ENCODE measurements at places on chromosomes 1 and 21. TPM values are rescaled to one million over a fixed set of nuclear protein-coding genes. Genes with fewer than 3 reads are reported as not detected.
A peak's percentile ranks its signal among the peaks of the same experiment; 100 is the strongest.

Gene CLEC20A
- total RNA-seq: not detected

Gene RIPPLY3
- not detected for total RNA-seq

Gene CCDC181
- total RNA-seq: 1.5 TPM

Gene RHBDL2
- 9.6 TPM for total RNA-seq

Gene MECR
- 16.9 TPM for total RNA-seq

DNA sequence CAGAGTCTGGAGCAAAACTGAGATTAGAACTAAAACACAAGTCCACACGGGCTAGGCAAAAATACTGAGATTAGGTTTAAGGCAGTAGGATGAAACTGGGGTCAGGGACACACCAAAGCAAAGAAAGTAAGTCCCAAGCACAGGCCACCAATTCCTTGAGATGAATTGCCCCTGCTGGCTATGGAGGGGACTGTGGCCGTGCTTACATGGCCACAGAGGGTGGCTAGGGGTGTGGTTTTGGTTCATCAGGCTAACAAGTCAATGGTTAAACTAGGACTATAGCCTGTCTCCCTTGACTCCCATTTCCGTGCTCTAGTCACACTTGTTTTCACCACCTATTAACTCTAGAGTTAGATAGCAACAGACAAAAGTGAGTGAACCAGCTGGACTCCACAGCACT, 394.8 kb downstream of the PBX1 start:
- H3K4me3 ChIP-seq: no peak overlapping the region
- peaks cover 35% of the 10 kb centered on the region for H3K4me1 ChIP-seq
- DNase-seq: no peak
- no peak overlapping the region for H3K27ac ChIP-seq
- H3K36me3 ChIP-seq: no peaks in the 10 kb centered on the region

DNA sequence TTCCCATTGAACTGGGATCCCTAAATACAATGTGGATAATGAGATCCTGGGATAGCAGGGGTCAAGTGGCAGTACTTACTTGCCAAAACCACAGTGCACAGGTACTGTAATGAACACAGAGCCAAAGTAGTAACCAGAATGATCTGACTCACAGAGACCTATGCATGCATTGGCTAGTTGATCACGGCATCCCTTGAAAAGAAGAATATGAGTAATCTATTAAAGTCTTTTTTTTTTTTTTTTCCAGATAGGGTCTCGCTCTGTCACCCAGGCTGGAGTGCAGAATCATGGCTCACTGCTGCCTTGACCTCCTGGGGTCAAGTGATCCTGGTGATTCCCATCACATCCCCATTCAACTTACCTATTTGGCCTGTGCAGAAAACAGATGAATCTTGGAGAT, 29.4 kb upstream of the EIF4G3 start:
- no peak overlapping the region for H3K4me3 ChIP-seq
- no peaks in the 10 kb centered on the region for H3K27me3 ChIP-seq
- no peaks in the 10 kb centered on the region for H3K36me3 ChIP-seq

DNA sequence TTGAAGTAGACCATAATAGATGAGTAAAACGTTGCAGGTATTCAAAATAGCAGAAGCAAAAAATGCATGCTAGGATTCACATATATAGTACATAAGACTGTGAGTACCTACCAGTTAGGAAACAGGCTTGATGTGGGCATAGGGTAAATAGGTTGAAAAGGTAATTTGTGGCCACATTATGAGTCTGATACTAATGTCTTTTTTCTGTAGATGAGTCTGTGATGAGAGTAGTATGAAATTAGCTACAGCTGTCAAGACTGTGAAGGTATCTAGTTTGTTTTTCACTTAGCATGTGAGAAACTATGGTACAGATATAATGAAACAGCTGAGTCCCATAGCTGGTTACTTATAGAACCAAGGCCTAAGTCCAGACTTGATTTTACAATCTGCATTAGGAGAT, 12.4 kb upstream of the SPATA1 start:
- no peak for DNase-seq
- H3K4me3 ChIP-seq: no peak overlapping the region
- no peak overlapping the region for H3K27ac ChIP-seq
- no peaks in the 10 kb centered on the region for H3K4me1 ChIP-seq
- H3K36me3 ChIP-seq: peaks cover 76% of the 10 kb centered on the region

- no peak for DNase-seq
- H3K27ac ChIP-seq: peak overlapping the region; percentile 74
- peak overlapping the region; percentile 79 for H3K4me3 ChIP-seq
- no peaks in the 10 kb centered on the region for H3K36me3 ChIP-seq
Measured at GRCh38 chr21:45286671-45287437, 841 bp downstream of the POFUT2 start.

DNA sequence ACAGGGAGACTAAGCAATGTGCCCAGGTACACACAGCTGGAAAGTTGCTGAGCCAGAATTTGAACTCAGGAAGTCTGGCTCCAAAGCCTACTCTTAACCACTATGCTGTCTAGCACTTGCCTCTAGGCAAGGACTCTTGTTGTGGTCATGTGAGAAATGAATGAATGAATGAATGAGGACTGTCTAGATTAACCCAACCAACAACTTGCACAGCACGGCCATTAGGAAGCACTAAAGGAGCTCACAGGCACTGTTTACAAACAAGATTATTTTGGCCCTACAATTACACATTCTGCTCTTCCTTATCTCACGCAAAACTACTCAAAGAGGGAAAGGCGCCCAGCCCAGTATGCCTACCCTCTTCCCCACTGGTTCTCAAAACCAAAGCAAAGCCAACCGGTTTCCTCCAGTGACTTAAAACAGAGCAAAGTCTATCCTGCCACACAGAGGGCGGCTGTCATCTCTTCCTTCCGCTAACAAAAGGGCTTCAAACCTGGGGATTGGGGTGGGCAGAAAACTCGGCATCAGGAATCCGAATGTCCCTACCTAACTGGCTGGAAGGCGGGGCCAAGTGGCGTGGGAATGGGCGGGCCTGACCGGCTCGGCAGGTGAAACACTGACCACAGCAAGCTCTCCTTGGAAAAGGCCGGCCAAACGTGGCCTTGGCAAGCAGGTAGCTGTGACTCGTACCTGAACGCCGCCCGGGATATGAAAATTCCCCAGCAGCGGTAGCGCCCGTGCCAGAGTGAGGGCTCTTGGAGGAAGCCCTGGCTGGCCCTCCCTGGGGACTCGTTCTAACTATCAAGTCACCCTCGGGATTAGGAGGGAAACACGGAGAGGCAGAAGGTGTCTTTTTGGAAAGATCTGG, 948 bp downstream of the STK40 start:
- no peaks in the 10 kb centered on the region for H3K36me3 ChIP-seq
- no peaks in the 10 kb centered on the region for H3K27me3 ChIP-seq
- H3K4me1 ChIP-seq: peaks cover 53% of the 10 kb centered on the region
- H3K4me3 ChIP-seq: peak overlapping the region; percentile 67

DNA sequence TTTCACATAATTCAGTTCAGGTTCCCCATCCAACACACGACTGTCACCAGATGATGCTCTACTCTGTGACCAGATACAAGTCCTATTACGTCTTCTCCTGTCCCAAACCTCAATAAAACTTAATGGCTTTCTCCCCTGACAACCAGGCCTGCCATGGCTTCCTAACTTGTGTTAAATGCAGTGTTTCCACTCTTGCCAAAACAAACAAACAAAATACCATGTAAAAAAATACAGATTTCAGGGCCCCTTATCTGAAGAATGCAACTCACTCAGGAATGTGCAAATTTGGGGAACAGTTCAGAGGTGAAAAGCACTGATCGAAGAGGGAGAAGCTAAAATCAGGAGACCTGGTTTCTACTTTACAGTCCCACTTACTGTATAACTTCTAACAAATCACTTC, 863 bp upstream of the NUF2 start:
- H3K27me3 ChIP-seq: no peaks in the 10 kb centered on the region
- H3K4me3 ChIP-seq: peak overlapping the region; percentile 67
- H3K36me3 ChIP-seq: no peaks in the 10 kb centered on the region
- H3K27ac ChIP-seq: peak overlapping the region; percentile 42
- no peak for DNase-seq
- peaks cover 19% of the 10 kb centered on the region for H3K4me1 ChIP-seq

- H3K27me3 ChIP-seq: no peaks in the 10 kb centered on the region
- no peak overlapping the region for H3K4me3 ChIP-seq
- no peak for DNase-seq
- no peaks in the 10 kb centered on the region for H3K4me1 ChIP-seq
- no peak overlapping the region for H3K27ac ChIP-seq
Measured at GRCh38 chr1:95701450-95702173, 467.6 kb downstream of the RWDD3 start.

DNA sequence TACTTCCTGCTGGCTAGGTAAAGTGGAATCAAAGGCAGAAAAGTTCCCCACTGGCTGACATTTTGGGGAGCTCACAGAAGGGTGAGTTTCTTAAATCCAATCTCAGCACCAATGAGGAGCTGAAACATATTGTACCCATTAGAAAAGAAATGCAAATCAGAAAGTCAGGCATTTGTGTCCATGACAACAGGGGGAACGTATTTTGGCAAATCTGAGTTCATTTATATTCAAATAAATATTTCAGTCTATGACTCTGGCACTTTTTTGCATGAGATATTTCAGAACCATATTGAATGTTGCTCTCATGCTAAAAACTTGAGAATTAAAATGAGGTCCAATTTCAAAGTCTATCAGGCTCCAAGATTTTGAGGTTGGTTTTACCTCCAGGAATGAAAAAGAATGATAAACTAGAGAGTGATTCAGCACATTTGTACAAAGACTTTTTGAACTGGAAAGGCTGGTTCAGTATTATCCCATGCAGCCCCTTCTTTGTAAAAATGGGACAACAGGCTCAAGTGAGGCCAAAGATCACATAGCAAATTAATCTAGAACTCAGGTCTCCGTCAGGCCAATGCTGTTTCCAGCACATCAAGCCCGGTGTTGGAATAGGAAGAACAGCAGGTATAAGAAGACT, 202.2 kb downstream of the RRAGC start:
- no peak overlapping the region for H3K4me3 ChIP-seq
- no peaks in the 10 kb centered on the region for H3K4me1 ChIP-seq
- DNase-seq: no peak
- H3K36me3 ChIP-seq: no peaks in the 10 kb centered on the region

DNA sequence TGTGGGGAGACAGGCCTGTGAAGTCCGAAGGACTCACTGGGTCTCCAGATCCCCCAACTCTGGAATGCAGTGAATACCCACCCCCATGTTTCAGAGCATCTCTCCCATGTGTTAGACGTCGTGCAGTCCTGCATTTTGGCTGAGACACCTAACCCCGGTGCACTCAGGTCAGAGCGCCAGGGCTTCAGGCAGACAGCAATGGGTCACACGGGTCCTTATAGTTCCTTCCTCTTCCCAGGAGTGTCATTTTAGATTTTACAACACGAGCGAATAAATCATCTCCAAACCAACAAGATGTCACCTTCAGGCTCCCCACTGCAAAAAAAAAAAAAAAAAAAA, 5.1 kb downstream of the PRRX1 start:
- DNase-seq: no peak
- peaks cover 26% of the 10 kb centered on the region for H3K4me1 ChIP-seq
- H3K27me3 ChIP-seq: no peaks in the 10 kb centered on the region

DNA sequence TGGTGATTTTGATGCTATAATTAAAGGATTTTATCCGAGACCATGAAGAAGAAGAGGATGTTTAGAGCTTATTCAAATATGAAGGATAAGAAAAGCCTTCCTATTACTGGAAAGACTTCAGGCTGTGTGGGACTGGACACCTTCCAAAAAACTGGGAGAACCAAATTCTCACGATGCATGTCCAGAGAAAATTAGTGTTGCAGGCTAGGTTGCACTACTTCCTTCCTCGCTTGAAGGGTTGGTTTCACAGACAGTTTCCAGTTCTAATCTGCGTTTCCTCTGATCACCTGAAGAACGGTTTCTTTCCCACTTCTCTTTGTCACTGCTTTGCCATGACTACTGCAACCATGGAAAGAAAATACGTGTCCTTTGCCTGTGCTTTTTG, 2.0 kb downstream of the MTARC2 start:
- H3K4me3 ChIP-seq: no peak overlapping the region
- H3K27me3 ChIP-seq: no peaks in the 10 kb centered on the region
- peaks cover 35% of the 10 kb centered on the region for H3K4me1 ChIP-seq
- no peaks in the 10 kb centered on the region for H3K36me3 ChIP-seq
- no peak for DNase-seq
- no peak overlapping the region for H3K27ac ChIP-seq

DNA sequence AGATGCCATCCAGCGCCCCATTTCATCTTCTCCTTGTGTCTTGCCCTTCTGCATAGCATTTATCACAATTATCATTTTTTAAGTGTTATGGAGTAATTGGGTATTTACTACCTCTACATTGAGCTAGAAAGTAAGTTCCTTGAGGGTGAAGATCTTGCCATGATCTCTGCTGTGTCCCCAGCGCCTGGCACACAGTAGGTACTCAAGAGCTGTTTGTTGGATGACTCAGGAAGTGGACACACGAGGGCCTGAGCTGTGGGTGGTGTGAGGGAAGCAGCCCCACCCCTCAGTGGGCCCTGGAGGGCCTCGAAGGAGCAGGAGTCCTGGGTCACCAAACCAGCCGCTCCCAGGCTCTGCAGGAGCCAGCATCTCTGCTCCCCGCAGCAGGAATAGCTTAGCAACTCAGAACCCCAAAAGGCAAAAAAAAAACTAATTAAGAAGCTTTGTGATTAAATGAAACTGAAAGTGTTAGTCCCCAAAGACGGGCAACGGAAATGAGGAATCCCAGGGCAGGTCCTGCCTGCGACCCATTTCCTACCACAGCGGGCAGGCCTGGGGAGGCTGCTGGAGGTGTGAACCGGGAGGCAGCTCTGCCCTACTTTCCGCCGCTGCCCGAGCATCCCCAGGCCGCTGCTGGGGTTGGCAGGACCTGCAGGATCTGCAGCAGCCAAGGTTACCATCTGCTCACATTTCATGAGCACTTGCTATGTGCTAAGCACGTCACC, 87.7 kb downstream of the LACTBL1 start:
- no peaks in the 10 kb centered on the region for H3K36me3 ChIP-seq
- no peak overlapping the region for H3K4me3 ChIP-seq
- H3K27me3 ChIP-seq: no peaks in the 10 kb centered on the region
- no peak for DNase-seq
- H3K27ac ChIP-seq: no peak overlapping the region
- H3K4me1 ChIP-seq: peaks cover 5% of the 10 kb centered on the region

GRCh38 chr21:46636550-46637285, 1.2 kb downstream of the PRMT2 start:
- no peaks in the 10 kb centered on the region for H3K27me3 ChIP-seq
- no peak for DNase-seq
- H3K27ac ChIP-seq: peak overlapping the region; percentile 99
- no peaks in the 10 kb centered on the region for H3K36me3 ChIP-seq
- H3K4me1 ChIP-seq: peaks cover 66% of the 10 kb centered on the region

DNA sequence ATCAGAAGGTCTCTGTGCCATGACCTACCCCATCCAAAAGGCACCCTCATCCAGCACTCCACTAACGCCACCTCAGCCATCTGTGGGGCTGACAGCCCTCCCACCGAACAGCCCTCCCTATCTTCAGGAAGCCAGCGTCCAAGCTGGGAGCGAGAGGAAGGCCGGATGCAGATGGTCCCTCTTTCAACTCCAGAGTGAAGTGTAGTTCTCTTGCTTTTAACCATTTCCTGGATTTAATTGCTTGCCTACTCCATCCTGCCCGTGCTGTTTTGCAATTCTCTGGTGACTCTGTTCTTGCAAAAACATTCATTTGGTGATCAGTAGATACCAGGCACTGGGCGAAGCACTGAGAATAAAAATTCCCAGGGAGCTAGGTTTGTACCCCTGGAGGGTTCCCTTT, 8.2 kb upstream of the DYRK1A start:
- H3K36me3 ChIP-seq: no peaks in the 10 kb centered on the region
- H3K27me3 ChIP-seq: no peaks in the 10 kb centered on the region
- no peak for DNase-seq
- H3K4me1 ChIP-seq: peaks cover 10% of the 10 kb centered on the region
